ENCODE measurements at places on chromosomes 1 and 21.

DNA sequence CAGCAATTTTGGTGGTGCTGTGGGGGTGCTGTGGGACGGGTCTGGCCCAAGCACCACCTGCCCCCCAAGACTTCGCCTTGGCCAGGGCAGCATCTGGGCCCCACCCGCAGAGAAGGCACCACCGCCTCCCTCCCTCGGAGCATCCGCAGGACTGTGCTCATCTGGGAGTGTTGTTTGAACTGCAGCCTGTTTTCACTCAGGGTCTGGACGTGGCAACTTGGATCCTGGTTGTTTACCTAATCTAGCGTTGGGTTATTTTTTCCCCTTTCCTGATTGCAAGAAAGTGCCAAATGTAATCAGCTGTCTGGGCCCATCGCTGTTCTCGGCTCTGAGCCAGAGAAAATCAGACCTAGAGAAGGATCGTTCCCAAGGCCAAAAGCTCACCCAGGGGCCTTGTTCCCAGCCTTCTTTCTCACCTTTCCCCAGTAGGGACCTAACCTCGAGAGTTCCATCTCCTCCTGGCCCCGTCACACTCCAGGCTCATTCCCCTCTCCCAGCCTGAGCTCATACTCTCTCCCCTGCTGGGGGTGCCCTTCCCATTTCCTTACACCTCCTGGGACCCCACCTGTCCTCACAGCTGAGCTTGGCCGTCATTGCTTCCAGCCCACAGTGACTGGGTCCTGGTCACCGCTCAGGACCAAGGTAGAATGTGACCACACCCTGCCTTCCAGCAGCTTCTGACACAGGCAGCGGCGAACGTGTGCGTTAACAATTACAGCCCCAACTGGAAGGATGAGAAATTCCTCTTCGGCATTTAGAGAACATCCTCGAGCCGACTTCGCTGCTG, 72.0 kb upstream of the FAM20B start:
- no peak for DNase-seq

- DNase-seq, result no peak
Measured at GRCh38 chr1:230350208-230350921, 75.8 kb downstream of the PGBD5 start.

- DNase-seq, result no peak
Measured at GRCh38 chr1:51578383-51579109, 38.3 kb upstream of the OSBPL9 start.

GRCh38 chr1:87466621-87467020, 137.9 kb downstream of the LMO4 start:
- DNase-seq, result no peak

DNA sequence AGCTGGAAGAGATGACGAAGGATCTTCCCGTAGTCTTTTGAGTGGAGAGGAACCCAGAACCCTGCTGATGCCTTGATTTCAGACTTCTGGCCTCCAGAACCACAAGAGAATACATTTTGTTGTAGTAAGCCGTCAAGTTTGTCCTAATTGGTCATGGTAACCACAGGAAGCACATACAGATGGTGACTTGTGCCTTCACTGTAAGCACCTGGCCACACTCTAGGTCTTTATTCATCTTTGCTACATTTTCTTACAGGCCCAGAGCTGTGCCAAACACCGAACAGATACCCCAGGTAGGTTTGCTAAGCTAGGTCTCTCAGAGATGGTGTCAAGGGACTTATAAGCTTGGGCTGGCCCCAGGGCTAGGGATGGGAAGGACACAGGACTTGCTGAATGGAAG, 4.8 kb downstream of the DHRS3 start:
- no peak for DNase-seq

DNA sequence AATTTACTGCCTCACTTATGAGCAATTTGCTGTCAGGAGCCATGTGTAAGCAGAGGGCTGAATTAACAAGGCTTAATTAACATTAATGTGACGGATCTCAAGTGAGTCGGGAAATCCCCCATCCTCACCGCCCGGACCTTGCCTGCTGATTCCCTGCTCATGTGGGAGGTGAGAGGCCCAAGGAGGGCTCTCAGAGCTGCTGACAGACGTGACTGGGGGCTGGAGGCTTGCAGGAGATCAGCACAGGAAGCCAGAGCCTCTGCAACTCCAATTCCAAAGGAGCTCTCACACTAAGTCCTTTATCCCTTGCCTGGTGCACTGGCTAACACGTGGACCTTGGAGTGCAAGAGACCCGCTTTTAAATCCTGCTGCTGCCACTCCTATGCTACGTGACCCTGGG, 19.4 kb downstream of the LRP8 start:
- DNase-seq, result no peak

DNA sequence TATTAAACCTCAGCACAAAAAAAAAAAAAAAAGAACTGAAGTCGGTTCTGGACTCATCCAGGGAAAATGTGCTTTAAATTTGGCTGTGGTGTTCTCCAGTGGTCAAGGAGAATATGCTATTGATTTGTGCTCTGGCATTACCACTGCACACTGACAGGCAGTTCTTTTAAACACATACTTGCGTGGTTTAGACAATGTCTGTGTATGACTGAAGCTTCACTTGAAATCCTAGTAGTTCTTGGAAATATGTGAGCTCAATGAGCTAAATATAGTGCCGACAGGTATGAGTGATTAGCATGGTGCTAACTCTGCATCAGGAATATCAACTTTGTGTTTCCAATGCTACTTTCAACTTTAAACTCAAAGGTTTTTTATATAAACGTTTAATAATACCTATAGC, 415.6 kb downstream of the SMYD3 start:
- no peak for DNase-seq

GRCh38 chr1:41571041-41571440, 86.6 kb upstream of the EDN2 start:
- DNase-seq, result no peak

Data from CD4-positive, alpha-beta T cell treated with Interleukin-6 at 100 ng/mL for 8 hours (primary cell).